ENCODE measurements at places on chromosomes 4 and X. TPM values are rescaled to one million over a fixed set of nuclear protein-coding genes. Genes with fewer than 3 reads are reported as not detected.

DDX53 gene
- not detected for total RNA-seq

SPINK2 gene
- 0.35 TPM for total RNA-seq

SYTL5 gene
- 0.05 TPM for total RNA-seq

REELD1 gene
- 0.43 TPM for total RNA-seq

CT45A10 gene
- total RNA-seq = not detected

CDX4 gene
- total RNA-seq = not detected

XAGE1B gene
- not detected for total RNA-seq

FHIP1A gene
- 0.15 TPM for total RNA-seq

- DNase-seq = no peak
Measured at GRCh38 chr4:184823014-184823413, 2.8 kb downstream of the ACSL1 start.

- DNase-seq = no peak
Measured at GRCh38 chr4:184668511-184669114, 19.1 kb downstream of the PRIMPOL start.

GRCh38 chr4:17934286-17934685 is 87.3 kb downstream of the LCORL start:
- DNase-seq = no peak

GRCh38 chrX:15497865-15498264 is 2.7 kb upstream of the BMX start:
- DNase-seq = peak; percentile 34

DNA sequence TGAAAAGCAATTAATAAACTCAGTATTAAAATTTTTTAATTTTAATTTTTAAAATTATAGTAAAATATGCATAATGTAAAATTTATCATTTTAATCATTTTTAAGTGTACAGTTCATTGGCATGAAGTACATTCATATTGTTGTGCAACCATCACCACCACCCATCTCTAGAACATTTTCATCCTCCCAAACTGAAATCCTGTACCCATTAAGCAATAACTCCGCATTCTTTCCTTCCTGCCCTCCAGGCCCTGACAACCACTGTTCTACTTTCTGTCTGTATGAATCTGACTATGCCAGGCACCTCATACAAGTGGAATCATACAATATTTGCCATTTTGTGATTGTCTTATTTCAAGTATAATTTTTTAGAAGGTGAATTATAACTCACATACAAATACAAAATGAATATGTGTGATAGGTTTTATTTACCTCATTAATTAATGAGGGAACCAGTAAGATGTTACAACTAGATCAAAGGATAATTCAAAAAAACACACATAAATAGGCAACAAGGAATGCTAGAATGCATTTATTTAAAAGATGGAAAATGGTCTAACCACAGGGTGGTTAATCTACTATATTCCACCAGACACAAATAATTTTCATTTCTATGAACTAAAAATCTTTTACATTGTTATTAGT is 13.1 kb upstream of the AFF1 start:
- no peak for DNase-seq

GRCh38 chrX:1481636-1482529 is 29.2 kb upstream of the ASMTL start:
- peak; percentile 68 for DNase-seq

DNA sequence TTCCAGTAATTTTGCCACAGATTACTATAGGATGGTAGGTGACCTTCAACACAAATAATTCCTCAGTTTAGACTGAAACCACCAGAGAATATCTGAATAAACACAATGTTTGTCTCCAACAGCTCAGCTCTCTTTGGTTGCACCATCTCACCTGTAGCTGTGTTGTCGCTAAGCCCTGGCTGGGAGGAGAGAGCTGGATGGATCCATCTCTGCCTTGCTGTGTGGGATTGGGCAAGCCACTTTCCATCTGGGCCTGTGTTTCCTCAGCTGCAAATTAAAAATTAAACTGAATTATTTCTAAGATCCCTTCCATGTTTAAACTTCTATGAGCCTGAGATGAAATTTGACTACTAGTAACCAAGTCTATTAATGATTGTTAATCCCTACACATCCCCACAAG is 310.2 kb downstream of the FBXW7 start:
- no peak for DNase-seq

- DNase-seq = peak; percentile 41
Measured at GRCh38 chr4:15003891-15004738, 1.8 kb downstream of the CPEB2 start.

- no peak for DNase-seq
Measured at GRCh38 chrX:47797084-47797483, 39.6 kb upstream of the ZNF81 start.

- DNase-seq = no peak
Measured at GRCh38 chrX:40459571-40460158, 121.1 kb upstream of the ATP6AP2 start.

DNA sequence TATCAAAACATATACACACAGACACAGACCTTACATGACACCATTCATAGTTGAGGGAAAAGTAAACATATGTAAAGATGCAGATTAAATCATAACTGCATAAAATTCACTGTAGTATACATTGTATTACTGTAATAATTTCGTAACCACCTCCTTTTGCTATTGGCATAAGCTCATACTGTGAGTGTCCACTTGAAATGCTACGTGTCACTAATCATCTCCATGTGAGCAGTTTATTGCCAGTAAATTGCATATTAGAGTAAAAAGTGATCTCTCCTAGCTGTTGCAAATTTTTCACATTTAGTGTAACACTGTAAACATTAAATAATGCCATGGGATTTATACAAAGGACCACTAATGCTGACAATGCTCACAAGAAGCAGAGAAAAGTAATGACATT is 256.7 kb upstream of the GNPDA2 start:
- DNase-seq = no peak

DNA sequence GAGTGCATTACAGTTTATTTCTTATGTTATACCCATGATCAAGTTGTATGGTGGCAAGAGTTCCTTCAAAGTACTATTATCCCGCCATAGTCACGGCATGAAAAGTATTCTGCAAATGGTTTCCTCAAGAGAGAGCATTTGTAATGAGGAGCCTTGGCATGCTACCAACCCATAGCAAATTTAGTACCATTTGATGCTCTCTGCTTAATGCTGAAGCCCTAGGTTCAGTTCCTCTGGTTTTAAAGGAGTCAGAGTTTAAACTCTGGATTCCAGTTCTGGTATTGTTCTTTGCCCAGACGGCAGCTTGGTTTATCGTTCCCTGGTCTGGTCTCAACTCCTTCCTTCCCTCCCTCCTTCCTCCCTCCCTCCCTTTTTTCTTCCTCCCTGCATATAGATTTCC is 371.3 kb downstream of the BMPR1B start:
- DNase-seq = no peak

DNA sequence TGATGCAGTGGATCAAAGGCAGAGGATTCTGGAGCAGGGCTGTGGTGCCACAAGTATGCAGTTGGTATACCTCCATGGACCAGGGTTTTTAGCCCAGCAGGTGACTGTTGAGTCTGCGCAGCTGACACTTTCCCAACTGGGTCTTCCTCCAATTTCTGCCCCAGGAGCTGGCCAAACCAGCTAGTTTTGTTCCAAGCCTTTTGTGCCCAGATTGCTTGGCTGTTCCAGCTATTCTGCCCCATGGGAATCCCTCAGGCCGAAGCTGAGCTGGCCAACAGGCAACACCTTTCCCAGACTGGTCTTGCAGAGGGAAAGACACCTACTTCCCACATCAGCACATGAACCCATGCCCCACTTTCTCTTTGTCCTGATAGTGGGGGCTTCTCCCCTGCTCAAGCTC is 22.8 kb upstream of the ANKRD17 start:
- no peak for DNase-seq

GRCh38 chrX:104697294-104697693 is 131.3 kb downstream of the IL1RAPL2 start:
- DNase-seq = no peak

- DNase-seq = no peak
Measured at GRCh38 chr4:176009254-176009653, 56.4 kb upstream of the WDR17 start.

DNA sequence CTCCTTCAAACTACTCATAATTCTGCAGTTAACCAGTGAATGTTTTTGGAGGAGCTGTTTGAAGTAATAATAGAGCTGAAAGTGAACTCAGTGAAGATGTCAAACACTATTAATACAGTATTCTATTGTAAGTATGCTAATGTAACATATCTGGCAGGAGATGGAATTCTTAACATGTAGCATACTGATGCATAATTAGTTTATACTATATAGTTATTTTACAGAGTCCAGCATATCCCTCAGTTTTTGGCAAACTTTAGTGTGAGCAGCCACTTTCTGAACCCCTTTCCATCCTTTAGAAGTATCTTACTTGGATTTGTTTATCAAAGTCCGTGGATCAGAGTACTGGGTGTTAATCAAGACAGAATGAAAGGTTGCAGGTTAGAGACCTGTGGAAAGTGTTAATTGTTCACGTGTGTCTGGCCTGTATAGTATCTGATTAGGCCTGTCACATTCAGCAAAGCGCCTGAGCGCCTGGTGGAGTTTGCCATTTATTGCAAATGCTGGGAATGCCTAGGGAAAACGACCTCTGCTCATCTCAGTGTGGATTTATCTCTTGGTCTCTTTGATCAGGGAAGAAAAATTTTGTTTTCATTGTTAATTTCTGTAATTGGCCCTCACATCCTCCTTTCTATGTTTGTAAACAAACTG is 251.7 kb upstream of the MAD2L1 start:
- DNase-seq = no peak

DNA sequence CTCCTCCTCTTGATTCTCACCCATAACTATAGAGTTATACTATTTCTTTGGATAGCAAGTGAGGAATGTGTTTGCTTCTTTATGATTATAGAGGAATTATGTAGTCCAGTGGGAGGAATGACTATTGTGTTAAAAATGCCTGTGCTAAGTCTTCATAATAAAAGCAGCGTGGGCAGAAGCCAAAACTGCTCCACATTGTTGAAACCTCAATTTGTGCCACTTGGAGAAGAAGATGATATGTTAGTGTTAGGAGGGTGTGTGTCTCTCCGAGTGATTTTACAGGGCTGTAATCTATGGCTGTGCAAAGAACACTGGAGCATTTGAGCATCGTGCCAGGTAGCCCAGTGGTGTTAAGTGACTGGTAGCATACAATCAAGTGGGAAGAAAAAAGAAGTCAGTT is 74.3 kb downstream of the FRAS1 start:
- no peak for DNase-seq

DNA sequence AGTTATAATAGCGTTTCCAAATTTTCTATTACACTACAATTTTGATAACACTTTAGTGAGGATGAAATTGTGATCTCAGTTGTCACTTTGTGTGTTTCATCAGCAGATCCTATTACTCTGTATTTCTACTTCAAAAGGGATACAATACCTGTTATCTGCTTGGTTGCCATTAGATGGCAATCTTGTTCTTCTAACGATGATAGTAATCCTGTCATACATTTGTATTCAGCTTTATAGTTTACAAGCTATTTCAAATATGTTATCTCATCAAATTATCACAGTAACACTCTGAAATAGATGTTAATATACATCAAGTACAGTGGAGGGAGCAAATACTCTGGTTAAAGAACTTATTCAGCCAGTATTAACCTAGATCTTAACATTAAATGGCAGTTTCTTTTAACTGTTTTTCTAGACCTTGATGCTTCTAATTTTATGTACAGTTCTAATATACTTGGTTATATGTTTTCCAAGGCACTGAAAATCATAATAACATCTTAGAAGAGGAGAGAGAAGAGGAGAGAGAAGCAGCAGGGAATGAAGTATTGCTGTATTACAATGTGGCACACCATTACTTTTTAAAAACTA is 292.0 kb downstream of the CCSER1 start:
- DNase-seq = no peak

Measured in activated T-cell treated with anti-CD3 and anti-CD28 coated beads, Interleukin-2, amount 50 U/mL, for 4 hours (primary cell).